ENCODE measurements at places on chromosomes 5 and 9.

GRCh38 chr5:76083555-76084495 lies 642 bp downstream of the SV2C start:
- no peak for DNase-seq

- no peak for DNase-seq
Observed at GRCh38 chr9:129989362-129989708, 53.7 kb downstream of the FNBP1 start.

DNA sequence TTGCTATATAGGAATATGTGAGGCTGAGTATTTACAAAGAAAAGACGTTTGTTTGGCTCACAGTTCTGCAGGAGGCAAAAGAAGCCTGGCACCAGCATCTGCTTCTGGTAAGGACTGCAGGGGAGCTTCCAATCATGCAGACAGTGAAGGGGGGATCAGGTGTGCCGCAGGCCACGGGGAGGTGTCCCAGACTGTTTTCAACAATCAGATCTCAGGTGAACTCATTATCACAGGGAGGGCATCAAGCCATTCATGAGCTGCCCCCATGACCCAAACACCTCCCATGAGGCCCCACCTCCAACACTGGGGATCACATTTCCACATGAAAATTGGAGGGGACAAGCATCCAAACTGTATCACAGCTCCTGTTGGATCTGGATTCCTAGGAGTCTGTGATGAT lies 30.4 kb upstream of the TRIM14 start:
- no peak for DNase-seq

- DNase-seq: no peak
Observed at GRCh38 chr9:16282216-16282615, 588.3 kb downstream of the BNC2 start.

- no peak for DNase-seq
Observed at GRCh38 chr5:6602441-6602840, 30.4 kb downstream of the NSUN2 start.

DNA sequence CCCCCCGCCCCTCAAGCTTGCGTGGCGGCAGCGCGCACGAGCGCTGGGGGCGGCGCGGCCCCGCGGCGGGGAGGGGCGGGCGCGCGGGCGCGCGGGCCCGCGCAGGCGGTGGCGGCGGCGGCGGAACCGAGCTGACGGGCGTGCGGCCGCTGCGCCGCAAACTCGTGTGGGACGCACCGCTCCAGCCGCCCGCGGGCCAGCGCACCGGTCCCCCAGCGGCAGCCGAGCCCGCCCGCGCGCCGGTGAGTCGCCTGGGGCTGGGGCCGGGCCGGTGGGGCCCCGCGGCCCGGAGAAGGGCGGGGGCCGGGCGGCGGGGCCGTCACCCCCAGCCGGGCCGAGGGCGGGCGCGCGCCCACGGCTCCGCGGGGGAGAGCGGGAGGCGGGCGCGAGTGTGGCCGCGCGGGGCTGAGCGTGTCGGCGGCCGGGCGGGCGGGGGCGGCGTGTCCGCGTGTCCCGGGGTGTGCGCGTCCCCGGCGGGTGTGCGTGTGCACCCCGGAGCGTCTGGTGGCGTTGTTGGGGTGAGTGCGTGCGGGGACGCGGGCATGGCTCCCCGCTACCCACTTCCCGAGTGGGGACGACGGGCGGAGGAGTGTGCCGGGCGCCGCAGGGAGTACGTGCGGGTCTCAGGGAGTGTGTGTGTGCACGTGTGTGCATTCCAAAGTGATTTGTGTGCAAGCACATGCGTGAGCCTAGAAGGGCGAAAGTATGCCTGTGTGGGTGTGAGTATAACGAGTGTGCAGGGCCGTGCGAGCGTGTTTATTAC lies at the start of gene NEK6:
Gene NEK6, plus strand, starts transcription at position 106 of the 763 bp plus-strand sequence. CDS start 44,016 bp downstream, outside the sequence.
- DNase-seq: peak; percentile 44

DNA sequence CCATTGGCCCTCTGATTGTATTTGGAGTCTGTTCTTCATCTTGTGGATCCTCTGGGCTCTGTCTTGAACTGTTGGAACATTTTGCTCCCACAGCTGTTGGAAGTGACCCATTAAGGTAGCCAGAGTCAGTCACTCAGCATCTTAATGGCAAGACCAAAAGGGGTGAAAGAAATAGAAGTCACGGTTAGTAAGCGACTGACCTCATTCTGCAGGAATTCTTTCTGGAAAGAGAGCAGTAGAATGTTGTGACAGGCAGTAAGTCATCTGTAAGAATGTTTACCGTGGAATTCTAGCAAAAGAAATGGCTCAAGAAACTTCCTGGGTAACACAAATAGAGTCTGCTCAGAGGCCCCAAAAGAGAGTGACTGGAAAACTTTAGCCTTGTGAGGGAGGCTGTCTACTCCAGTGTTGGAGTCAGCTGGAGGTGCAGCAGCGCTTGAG lies 28.6 kb upstream of the TNC start:
- no peak for DNase-seq

DNA sequence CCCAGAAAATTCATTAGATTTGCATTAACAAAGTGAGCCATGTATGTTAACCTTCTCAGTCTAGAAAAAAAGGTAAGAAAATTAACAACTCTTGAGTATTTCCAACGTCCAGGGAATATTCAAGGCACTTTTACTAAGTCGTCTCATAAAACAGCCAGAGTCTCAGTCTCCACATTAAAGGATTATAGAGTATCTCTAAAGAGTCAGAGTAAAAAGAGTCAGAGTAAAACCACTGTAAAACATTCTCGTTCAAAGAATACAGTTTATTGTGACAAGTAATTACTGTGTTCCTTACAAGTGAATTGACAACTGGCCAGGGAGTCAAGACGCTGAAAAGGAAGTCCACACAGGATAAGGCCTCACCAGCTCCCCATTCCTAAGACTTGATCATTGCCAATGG lies 97.2 kb upstream of the ISL1 start:
- DNase-seq: no peak

GRCh38 chr5:80784451-80784850 lies 129.7 kb upstream of the DHFR start:
- no peak for DNase-seq

DNA sequence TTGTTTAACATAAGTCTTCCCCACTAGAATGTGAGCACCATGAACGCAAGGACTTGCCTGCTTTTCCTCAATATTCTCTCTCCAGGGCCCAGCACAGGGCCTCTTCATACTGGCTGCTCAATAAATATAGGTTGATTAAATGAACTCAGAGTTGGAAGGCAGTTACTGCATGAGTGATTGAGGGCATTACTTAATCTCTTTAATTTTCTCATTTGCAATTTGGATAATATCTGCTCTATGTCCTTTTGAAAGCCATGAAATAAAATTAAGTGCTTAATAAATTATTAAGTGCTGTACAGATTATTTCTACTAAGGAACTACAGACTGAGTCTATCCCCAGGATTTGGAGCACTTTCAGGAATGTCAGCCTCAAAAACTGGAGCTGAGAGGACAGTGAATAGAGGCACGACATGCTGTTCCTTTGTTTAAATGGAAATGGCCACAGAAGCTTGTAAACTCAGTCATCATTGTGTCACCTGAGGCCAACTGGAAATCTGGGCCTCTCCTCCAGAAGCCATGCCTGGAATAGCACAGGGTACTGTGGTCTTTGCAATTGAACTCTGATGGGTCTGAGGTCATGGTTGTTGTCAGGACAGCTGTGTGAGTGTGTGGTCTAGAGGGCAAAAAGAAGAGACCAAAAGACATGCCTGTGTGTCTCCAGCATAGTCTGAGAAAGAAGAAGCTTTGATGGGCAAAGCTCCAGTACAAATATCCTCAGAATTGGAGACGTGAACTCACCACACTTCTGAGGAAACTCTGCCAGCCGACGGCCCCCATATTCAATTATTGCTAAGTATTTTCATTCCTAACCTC lies 86.1 kb downstream of the SH3TC2 start:
- DNase-seq: no peak

DNA sequence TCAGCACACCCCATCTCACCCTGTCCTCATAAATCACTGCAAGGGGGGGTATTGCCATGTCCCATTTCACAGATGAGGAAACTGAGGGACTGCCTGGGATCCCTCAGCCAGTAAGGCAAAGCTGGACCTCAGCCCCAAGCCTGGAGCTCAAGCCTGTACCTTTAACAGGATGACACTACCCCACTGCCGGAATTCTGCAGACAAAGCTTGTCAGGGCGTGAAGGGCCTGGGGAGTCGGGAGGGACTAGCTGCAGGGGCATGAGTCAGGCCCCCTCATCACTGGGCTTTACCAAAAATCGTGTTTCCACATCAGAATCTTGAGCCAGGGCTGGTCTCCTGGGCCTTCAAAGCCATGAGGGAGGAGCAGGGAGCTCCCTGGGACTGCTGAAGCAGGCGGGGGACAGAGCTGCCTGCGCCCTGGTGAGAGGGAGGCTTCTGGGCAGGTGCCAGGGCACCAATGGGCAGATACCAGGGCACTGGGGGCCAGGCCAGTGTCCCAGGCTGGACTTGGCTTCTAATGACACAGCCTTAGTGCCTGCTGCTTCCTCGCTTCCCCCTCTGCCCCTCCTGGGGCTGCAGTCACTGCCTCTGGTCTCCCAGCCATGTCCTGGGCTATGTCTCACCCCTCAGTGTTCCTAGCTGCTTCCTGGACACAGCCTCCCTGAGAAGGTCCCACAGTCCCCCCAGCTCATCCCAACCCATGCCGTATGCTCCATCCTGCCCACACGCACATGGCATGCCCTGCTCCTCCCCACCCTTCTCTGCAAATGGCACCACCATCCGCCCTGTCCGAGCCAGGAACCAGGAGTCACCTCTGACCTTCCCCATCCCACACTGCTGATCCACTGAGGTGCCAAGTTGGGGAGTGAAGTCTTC lies 80.7 kb downstream of the LMX1B start:
- no peak for DNase-seq

DNA sequence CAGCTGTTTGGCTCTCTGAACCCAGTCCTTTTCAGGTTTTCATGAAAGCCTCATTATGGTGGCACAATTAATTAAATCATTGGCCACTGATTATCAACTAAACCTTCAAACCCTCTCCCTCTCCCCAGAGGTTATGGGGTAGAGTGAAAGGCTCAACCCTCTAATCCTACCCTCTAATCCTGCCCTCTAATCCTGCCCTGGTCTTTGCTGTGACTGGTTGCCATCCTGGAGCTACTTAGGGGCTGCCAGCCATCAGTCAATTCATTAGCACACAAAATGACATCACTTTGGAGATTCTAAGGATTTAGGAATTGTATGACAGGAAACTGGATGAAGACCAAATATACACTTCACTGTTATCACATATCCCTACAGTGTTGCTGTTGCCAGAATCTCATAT lies 36.1 kb downstream of the ANKS6 start:
- DNase-seq: no peak

DNA sequence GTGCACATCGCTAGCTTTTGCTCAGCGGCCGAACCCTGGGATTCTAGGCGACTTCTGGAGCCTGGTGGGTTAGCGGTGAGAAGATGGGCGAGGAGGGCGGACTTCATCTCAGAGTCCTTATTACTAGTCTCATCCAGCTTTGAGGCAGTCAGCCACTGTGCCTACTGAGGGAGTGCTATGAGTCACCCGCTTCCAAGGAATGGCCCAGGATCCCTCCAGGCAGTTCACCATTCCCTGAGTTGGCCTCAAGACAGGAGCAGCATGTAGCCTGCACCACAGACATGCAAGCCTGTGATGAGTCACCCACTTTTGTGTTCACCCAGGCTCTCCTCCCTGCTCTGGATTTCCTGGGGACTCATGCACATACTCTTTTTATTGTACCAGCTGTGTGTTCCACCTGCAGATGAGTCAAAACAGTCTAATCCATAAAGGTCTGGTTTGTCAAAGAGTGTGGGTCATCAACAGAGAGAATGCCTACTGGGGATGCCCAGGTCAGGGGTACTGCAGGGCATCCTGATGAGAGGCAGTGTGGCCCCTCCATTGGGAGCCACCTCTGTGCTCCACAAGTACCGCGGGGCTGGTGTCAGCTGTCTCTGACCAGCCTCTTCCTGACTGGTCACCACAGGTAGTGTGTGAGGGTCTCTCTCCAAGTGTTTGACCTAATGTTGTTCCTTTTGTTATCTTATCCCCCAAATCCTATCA lies 20.2 kb downstream of the SLC22A5 start:
- DNase-seq: no peak

GRCh38 chr9:94853887-94854286 lies 127.4 kb downstream of the AOPEP start:
- no peak for DNase-seq
